Fibroblast of lung (primary cell): ENCODE measurements at places on chromosomes 2 and 18. TPM values are rescaled to one million over a fixed set of nuclear protein-coding genes. Genes with fewer than 3 reads are reported as not detected.

ST8SIA3 gene
- not detected in 2 replicates for polyA plus RNA-seq

CNRIP1 gene
- polyA plus RNA-seq: 47.7 and 58.7 TPM in 2 replicates

PTPN2 gene
- 18.7 and 23.7 TPM in 2 replicates for polyA plus RNA-seq

SERPINB10 gene
- polyA plus RNA-seq: 0.05 and 0.08 TPM in 2 replicates

LYG2 gene
- polyA plus RNA-seq: not detected in 2 replicates

SCYGR7 gene
- polyA plus RNA-seq: not detected in 2 replicates

NR4A2 gene
- polyA plus RNA-seq: 0.62 and 1.4 TPM in 2 replicates

SERPINB2 gene
- 25.0 and 131 TPM in 2 replicates for polyA plus RNA-seq

DOCK10 gene
- 20.8 and 36.3 TPM in 2 replicates for polyA plus RNA-seq

TTC32 gene
- polyA plus RNA-seq: 4.7 and 6.0 TPM in 2 replicates

- DNase-seq: no peak
Measured at GRCh38 chr18:24160086-24160485, 21.2 kb downstream of the CABYR start.

- peak; percentile 75 for DNase-seq
Measured at GRCh38 chr18:28189400-28190239, 12.7 kb upstream of the CDH2 start.

GRCh38 chr2:183610724-183611123 is 486.5 kb downstream of the NUP35 start:
- DNase-seq: no peak

DNA sequence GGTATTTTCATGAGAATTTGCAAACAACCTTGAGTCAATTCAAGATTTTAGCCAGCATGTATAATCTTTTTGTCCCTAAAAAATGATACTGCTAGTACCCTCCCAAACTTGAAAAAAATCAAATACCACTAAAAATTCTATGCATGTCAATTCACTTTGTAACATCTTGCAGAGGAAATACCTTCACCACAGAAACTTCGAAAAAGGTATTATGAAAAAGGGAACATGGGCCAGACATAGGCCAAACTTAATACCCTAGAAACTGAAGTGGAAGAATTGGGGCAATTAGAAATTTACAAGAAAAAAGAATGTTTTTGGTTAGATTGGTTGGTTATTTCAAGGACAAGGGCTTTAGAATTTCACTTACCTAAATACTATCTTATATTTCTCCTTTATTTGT is 48.5 kb downstream of the PAX3 start:
- DNase-seq: no peak

DNA sequence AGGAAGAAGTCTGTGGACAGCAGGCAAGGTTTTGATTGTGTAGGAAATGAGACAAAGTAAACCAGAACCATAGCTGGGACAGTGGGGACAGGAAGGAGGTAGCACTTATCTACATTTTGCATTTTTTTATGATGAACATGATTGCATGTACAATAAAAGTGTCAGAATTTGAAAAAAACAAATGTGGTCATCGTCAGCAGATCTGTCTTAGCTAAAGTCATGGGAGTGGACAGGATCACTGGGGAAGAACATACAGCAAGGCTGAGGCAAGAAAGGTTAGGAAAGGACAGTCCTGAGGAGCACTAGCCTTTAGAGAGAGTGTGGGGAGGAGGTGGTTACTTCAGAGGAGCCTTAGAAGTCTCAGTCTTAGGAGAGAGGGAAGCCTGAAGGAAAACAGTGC is 35.1 kb upstream of the SLC14A2 start:
- DNase-seq: no peak

GRCh38 chr2:200335657-200336056 is 29.2 kb downstream of the SPATS2L start:
- DNase-seq: peak; percentile 43

- no peak for DNase-seq
Measured at GRCh38 chr2:110876167-110876999, 144.0 kb downstream of the ACOXL start.

DNA sequence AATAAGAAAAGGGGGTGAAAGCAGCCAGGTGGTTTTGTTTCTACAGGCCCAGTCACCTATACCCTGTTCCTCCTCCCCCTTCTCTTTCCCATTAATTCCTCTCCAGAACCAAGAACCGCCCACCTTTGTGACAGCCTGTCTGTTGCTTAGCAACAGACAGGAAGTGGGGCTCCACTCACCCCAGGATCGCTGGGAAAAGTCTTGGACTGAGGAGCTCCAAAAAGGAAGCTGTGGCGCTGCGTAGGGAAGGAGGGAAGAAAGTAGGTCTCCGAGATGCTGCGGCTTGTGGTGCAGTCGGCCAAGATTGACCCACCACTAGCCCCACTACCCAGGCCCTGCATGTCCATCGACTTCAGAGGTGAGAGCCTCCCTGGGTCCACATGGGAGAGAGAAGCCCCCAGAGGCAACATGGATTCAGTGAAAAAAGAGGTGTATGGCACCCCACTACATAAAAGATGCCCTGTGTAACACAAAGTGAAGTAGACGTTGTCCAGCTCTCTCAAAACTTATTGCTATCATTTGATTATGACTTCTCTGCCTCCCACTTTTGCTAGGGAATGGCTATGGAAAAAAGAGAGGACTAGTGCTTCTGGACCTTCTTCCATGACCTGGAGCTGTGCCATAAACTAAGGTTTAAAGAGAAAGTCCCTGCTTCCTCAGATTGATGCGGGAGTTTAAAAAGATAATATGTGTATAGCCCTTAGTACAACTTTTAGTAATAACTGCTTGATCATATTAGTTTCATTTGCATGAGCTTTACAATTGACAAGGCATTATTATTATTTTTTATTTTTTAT is at the start of gene FER1L5:
Gene FER1L5, plus strand, starts transcription at position 201 of the 797 bp plus-strand sequence. Its CDS starts 73 bp downstream, at position 274.
- DNase-seq: peak; percentile 80

GRCh38 chr2:30223413-30223874 is 7.9 kb upstream of the LBH start:
- DNase-seq: no peak

DNA sequence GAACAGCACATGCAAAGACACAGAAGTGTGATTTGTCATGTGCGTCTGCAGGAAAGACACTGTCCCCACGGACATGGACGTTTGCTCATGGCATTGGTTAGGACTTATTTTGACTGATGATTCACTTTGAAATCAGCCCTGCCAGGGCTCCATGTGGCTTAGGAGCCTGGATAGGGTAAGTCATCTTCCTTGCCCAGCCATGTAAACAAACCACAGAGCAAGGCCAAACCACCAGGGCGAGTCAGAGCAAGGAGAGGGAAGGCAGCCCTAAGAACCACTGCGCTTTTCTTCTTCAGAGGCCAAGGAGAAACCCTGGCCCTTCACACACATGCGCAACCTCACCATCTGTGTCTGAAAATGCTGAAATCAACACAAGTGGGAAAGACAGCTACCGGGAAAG is 88.8 kb downstream of the GFPT1 start:
- DNase-seq: peak; percentile 95

- DNase-seq: no peak
Measured at GRCh38 chr2:66242099-66242789, 192.7 kb upstream of the MEIS1 start.

- DNase-seq: no peak
Measured at GRCh38 chr18:53360501-53361443, 863.7 kb downstream of the MBD2 start.

GRCh38 chr2:105526000-105526925 is 127.4 kb upstream of the FHL2 start:
- no peak for DNase-seq

DNA sequence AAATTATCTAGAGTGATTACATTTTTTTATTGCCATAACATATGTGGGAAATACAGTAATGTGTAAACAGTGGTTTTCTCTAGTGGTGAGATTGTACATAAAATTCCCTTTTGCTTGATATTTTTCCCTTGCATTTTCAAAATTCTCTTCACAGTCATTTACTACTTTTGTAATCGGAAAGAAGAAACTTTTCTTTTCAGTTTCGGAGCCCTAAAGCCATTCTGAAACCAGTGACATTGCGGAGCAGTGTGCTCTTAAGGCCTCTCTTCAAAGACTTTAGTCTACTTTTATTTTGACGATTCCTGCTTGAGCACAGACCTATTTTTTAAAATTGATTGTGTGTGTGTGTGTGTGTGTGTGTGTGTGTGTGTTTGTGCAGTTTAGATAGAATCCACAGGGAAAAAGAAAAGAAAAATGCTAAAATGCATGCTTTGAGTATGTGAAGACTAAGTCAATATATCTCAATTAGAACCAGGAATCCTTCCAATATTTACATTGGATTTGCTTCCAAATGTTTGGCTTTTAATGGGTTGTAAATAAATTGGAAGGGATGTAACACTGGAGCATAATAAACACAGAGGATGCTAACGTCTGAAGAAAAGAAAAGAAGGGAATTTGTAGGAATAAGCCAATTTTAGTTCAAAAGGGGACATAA is 357.4 kb downstream of the RND3 start:
- DNase-seq: no peak

- peak; percentile 63 for DNase-seq
Measured at GRCh38 chr2:233474308-233475160, 92.0 kb downstream of the USP40 start.

DNA sequence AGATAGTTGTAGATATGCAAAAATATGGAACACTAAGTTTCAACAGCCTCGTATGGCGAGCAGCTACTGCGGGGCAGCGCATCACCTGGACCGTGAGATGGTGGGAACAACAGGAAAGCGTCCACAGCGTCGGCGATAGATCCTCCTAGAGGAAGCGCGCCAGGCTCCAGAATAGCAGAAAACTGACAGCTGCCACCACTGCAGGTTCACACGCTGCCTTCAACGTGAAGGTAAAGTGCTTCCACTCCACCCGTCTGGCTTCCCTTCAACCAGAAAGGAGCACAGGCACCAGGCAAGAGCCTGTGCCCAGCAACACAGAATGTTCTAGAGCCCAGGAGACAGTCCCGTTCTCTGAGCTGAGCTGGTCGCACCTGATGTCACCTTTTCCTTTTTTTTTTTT is 20.0 kb downstream of the FBXO48 start:
- no peak for DNase-seq

DNA sequence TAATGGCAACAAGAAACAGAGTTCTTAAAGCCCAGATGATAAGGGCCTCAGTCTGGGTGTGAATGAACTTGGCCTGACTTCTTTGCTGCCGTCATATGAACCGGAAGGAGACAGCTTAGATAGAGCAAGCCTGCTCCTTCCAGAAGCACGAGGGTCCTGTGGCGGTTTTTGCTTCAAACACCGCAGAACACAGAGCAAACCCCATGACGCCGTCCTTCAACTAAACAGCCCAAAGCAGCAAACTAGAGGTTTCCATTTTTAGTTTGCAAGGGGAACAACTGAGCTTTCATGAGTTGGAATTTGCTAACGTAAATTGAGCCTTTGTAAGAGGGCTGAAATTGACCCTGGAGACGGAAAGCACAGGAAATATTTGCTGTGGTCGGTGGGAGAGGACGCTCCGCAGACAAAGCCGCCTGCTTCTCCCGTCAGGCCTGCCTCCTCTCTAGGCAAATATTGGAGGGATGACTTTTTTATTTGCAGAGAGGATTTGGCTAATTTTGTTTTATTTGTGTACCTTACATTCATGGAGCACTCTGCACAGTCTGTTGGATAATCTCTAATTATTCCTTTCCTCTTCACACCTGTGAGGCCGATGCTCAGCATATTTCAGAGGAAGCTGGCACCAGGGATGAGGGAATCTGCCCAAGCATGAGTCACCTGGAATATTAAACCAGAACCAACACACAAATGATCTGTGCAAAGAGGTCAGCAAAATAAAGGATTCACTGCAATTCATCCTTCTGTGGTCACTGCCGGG is 134.0 kb upstream of the NCK2 start:
- DNase-seq: no peak

GRCh38 chr2:26850505-26850904 is 2.6 kb downstream of the DPYSL5 start:
- DNase-seq: no peak
